Stimulated activated CD4-positive, alpha-beta T cell treated with anti-CD3 and anti-CD28 coated beads, Interleukin-15, amount 100 ng/mL, for 48 hours (primary cell): ENCODE measurements at places on chromosomes 4 and X.

DNA sequence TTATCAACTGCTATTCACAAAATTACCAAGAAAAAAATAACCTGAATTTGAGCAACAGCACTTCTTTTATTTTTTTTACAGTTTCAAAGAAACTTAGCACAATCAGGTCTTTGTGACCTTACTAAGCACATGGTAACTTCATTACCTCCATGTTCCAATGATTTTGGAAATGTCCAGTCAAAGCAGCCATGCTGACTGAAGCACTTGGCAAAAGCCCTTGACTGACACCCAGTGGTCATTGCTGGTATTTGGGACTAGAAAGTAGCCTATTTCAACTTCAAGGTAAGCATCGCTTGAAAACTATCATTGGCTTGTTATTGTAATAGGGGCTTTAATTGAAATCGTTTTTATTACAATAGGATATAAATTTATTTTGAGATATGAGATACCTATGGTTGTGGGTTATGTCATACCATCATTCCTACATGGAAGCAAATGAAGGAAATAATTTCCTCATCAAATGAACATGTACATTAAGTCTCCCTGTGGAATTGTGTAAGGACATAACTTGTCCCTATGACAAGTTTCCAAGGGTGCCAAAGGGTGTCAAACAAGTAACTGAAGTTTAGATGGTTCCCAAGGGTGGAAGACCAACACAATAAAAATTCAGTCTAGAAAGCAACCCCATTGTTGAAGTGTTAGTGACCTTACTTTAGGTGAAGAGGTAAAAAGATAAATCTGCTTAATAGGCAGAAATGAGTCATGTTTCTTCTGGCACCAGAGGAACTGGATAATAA lies 15.2 kb upstream of the ANXA10 start:
- peak; percentile 1 for DNase-seq

GRCh38 chr4:173318648-173319211 lies 15.4 kb downstream of the HMGB2 start:
- DNase-seq = no peak

- no peak for DNase-seq
Observed at GRCh38 chr4:138869165-138869564, 146.4 kb upstream of the NOCT start.

DNA sequence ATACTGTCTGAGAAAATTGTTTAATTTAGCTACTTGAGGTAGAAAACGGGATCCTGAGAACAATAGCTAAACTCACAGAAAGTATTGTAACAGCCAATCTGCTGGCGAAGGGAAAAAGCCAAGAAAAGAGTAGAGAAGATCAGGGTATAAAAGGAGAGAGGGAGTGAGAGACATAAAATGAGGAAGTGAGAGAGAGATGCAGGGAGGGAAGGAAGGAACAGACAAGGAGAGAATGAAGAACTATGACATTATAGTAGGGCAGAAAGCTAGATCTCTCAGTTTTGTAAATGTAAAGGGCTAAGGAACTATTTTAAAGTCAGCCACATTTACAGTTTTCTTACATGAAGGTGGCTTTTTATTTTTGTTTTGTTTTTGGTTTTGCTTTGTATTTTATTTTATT lies 1.6 kb upstream of the GIMD1 start:
- DNase-seq = no peak

- no peak for DNase-seq
Observed at GRCh38 chr4:115485402-115485801, 372.0 kb upstream of the NDST4 start.
